ENCODE measurements at places on chromosomes 4 and X.

DNA sequence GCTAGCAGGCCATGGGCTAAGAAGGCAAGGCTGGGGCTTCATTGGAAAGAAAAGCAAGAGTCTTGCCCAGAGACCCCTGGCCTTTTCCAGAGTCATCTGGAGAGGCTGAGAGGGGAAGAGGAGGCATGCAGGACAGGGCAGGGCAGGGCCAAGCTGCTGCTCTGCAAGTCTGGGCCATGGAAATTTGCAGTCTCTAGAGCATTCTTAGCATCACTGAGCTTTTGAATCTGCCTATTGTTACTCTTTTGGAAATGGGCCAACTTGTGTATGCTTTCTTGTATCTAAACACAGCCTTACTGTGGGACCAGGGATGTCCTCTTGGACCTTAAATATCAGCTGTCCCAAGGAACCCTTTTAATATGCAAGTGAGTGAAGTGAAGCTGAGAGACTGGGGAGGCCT is 560.5 kb downstream of the MID1IP1 start:
- DNase-seq: no peak

DNA sequence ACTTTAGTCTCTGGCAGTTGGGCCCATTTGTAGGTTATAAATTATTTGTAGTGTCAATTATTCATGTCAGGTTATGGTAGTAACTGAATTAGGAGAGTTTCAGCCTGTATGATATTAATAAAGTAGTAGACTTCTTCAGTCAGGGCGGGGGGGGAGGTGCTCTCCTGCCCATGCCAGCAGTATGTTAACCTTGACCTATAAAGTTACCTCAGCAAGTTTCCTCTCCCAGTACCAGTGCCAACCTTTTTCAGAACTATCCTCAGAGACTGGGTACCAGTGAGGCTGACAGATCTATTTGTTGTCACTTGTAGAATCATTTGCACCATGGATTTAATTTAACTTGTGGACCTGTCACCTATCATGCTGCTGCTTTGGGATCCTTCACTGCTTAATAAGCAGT is 88.0 kb downstream of the PRRG1 start:
- DNase-seq: no peak

DNA sequence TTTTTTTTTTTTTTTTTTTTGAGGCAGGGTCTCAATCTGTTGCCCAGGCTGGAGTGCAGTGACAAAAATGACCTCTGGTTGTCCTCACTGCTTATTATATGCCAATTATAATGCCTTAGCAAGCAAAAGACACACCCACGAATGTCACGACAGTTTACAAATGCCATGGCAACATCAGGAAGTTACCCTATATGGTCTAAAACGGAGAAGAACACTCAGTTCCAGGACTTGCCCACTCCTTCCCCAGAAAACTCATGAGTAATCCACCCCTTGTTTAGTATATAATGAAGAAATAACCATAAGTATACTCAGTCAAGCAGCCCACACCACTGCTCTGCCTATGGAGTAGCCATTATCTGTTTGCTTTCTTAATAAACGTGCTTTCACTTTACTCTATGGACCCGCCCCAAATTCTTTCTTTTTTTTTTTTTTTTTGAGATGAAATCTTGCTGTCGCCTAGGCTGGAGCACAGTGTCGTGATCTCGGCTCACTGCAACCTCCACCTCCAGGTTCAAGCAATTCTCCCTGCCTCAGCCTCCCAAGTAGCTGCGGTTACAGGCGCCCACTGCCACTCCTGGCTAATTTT is 106.2 kb downstream of the SMIM20 start:
- no peak for DNase-seq

DNA sequence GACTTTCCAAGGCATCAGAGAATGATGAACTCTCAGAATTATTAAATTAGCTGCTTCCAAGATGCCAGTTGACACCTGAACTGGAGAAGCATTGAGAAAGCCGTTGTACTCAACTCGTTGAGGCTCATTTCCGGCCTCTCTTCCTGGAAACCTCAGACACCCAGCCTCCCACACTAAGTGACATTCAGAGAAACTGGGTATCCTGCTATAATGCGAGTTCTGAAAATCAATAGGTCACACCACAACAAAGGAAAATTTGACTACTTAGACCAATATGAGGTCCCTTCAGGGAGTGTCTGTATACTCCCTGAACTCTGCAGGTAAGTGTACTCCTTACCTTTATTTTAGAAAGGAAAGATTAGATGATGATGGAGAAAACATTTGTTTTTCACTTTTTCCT is 51.2 kb downstream of the ENPEP start:
- no peak for DNase-seq

DNA sequence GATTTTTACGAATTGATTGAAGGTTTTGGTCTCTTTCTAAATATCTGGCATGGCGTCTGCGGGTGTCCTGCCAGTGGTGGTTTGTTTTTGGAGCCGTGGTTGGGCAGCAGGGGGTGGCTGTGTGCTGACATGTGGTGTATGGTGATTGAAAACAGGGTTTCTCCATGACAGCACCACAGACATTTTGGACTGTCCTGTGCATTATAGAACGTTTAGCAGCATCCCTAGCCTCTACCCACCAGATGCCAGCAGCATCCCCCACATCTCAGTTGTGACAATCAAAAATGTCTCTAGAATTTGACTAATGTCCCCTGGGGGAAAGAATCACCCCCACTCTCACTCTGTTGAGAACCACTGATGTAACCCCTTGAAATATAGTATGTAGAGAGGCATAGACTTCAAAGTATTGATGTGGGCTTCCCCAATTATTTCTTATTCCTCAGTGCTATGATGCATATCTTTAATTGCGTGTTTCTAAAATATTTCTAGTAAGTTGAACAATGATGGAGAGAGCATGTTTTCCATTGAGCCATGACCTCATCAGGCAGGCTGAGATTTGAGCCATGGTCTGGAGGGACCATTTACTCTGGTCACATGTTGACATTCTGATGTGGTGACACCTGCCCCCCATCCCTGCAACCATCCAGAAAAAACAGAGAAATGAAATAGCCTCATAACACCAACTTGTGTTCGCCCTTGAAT is 77.4 kb upstream of the MID1 start:
- no peak for DNase-seq

DNA sequence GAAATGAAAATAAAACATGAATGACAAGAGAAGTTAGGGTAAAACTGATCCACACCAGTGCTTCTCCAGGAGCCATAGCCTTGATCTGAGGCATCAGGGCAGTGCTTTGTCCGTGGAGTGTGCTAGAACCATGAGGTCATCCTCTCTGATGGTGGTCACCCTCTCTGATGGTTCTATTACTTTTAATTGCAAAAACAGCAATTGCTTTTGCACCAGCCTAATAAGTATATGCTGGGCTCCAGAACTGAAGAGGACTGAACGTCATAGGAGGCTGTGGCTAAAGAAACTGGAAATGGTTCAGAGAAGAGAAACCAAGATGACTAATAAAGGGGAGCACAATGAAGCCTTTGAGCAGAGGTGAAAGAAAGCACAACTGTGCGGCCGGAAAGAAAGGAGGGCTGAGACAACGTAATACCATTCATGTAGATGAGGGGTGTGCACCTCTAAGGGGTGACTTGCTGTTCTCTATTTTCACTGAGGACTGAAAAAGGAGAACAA is 17.0 kb upstream of the TMEM154 start:
- DNase-seq: no peak

- DNase-seq: no peak
Measured at GRCh38 chr4:12933760-12934221, 550.3 kb downstream of the RAB28 start.

DNA sequence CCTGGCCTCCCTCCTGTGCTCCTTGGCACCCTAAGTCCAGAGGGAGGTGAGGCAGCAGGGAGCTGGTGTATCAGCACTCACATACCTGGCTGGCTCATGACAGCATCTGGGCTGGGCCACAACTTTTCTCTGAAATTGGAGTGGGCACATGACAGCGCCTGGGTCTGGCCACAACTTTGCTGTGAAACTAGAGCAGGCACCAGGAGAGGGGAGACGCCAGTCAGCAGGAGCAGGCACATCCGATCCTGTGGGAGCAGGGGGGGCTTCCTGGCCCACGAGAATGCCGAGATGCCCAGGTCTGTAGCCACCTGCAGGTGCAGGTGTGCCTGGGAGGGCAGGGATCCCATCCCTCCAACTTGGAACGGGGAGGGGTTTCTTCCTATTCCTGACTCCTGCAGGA is 69.7 kb upstream of the PPP3CA start:
- no peak for DNase-seq

- no peak for DNase-seq
Measured at GRCh38 chrX:40104985-40105834, 7.5 kb upstream of the BCOR start.

- no peak for DNase-seq
Measured at GRCh38 chr4:7121174-7121573, 53.3 kb upstream of the GRPEL1 start.

- DNase-seq: peak; percentile 86
Measured at GRCh38 chr4:109559983-109560686, at the start of gene MCUB. MCUB (plus strand) TSS chr4:109560246; CDS start chr4:109560338, 92 bp downstream.

GRCh38 chr4:138297743-138298405 is 55.7 kb upstream of the SLC7A11 start:
- DNase-seq: no peak

DNA sequence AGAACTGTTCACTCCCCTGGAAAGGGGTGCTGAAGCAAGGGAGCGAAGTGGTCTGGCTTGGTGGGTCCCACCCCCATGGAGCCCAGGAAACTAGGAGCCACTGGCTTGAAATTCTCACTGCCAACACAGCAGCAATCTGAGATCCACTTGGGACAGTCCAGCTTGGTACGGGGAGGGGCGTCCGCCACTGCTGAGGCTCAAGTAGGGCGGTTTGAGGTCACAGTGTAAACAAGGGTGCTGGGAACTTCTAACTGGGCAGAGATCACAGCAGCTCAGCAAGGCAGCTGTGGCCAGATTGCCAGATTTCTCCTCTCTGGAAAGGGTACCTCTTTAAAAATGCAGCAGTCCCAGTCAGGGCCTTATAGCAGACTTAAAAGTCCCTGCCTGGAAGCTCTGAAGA is 53.9 kb upstream of the GALNTL6 start:
- DNase-seq: no peak

- no peak for DNase-seq
Measured at GRCh38 chr4:36241771-36242170, 2.5 kb downstream of the ARAP2 start.

DNA sequence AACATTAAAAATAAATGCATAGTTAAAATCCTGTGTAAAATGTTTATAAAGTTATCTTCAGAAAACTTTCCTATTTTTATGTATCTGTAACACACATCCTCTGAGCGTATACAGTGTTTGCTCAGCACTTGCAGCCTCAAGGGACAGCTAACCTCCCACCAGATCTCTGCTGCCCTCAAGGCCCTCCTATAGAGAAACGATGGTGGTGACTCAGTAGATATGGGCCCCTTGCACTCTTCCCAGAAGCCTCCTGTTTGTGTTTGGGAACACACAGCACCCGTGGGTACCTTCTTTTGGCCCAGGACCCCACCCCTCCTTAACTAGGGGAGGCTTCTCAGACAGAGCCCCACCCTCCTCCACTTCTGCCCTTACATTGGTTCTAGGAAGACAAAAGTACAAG is 26.7 kb downstream of the PJA1 start:
- no peak for DNase-seq

DNA sequence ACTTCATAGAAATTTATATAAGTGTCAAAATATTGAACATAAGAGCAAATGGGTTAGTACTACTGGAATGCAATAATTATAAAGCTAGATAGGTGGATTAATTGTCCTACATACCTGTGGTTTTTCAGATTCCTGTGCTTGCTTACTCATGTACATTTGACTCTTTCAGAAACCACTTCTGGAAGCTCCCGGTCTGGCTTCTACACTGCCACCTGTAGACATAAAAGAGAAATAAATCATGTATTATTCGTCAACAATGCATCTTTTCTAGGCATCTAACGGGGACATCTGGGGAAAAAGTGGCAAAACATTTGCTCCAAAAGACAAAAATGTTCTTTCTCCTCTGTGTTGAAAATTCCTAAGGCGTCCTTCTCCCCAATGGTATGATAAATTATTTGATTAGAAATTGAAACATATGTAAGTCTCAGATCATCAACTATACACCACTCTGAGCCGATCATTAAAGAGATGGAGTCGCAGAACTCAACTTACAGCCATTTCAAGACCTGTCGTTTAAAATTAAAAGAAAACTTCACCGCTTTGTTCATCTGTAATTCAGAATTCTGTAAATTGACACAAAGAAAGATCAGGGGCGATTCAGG is 648.7 kb upstream of the DIPK2B start:
- DNase-seq: no peak

DNA sequence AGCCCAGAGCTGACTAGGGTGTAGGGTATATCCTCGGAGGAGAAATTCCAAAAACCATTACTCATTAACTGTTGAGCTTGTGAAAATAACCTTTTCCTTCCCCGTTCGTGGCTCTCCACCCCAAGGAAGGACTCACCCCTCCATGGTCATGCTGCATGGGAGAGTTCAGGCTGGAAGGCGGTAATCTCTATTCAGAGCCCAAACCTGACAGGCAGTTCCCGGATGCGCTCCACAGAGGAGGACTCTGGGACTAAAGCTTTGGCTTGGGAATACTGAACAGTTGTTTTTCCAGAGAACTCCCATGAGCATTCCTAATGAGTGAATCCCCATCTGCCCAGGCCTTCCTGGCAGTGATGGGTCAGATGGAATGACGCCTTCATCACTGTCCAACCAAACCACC is 125.4 kb downstream of the BCOR start:
- no peak for DNase-seq

DNA sequence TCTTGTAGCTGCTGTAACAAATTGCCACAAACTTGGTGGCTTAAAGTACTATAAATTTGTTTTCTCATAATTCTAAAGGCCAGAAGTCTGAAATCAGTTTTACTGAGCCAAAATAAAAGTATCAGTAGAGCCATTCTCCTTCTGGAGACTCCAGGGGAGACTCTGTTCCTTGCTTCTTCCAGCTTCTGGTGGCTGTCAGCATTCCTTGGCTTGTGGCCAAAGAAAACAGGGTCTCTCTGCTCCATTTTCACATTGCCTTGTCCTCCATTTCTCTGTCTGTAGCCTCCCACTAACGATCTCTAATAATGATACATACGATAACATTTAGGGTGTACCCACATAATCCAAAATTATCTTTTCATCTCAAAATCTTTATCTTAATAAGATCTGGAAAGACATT is 200.4 kb downstream of the MAB21L2 start:
- no peak for DNase-seq
